Temporal lobe (tissue), 4 donors: ENCODE measurements at places on chromosomes 16 and 17. TPM values are rescaled to one million over a fixed set of nuclear protein-coding genes. Genes with fewer than 3 reads are reported as not detected.

KCNG4 gene
- total RNA-seq = not detected

KRT36 gene
- not detected for total RNA-seq

TRAPPC1 gene
- total RNA-seq = 25.1 TPM

XYLT1 gene
- total RNA-seq = 24.1 TPM

RUNDC1 gene
- total RNA-seq = 9.3 TPM

OTOA gene
- total RNA-seq = 0.25 TPM
